Lung microvascular endothelial cell (primary cell): ENCODE measurements at places on chromosomes 4 and X.

- no peak for DNase-seq
Measured at GRCh38 chr4:161892951-161893350, 270.8 kb downstream of the FSTL5 start.

- DNase-seq = no peak
Measured at GRCh38 chr4:101933855-101934254, 143.3 kb downstream of the BANK1 start.

DNA sequence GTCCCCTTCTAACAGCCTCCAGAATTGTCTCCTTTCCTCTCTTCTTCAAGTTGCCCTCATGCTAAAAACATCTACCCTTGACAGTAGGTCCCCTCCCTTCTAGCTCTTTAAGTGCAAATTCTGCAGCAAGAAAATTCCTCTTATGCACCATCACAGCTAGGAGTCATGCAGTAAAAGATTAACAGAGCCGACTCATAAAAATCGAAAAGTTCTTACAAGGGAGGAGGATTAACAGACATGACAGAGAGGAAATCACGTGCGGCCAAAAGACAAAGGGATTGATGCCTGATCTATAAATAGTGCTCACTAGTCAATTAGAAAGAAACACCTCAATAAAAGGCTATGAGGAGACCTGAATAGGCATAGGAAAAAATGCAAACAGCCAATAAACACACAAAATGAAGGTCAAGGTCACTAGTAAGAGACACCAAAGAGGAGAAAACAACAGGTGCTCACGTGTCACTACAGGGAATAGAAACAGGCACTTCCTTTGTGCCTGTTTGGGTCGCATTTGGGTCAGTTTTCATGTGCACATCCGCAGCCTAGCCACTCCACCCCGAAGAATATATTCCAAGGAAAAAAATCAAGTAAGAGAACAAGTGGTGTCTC is 3.4 kb downstream of the RNF212 start:
- DNase-seq = no peak

- no peak for DNase-seq
Measured at GRCh38 chr4:152510349-152511147, 25.3 kb downstream of the FBXW7 start.

GRCh38 chr4:152780267-152780778 is 569 bp downstream of the ARFIP1 start:
- peak; percentile 14 for DNase-seq

DNA sequence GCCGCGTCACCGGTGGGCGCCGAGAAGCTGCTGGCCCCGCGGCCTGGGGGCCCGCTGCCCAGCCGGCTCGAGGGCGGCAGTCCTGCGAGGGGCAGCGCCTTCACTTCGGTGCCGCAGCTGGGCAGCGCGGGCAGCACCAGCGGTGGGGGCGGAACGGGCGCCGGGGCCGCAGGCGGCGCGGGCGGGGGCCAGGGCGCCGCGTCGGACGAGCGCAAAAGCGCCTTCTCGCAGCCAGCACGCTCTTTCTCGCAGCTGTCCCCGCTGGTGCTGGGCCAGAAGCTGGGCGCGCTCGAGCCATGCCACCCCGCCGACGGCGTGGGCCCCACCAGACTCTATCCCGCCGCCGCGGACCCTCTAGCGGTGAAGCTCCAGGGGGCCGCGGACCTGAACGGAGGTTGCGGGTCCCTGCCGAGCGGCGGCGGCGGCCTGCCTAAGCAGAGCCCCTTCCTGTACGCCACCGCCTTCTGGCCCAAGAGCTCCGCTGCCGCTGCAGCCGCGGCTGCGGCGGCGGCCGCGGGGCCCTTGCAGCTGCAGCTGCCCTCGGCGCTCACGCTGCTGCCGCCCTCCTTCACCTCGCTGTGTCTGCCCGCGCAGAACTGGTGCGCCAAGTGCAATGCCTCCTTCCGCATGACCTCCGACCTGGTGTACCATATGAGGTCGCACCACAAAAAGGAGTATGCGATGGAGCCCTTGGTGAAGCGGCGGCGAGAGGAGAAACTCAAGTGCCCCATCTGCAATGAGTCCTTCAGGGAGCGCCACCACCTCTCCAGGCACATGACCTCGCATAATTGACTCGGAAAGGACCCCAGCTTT is 5.6 kb downstream of the PRDM8 start:
- peak; percentile 27 for DNase-seq

- no peak for DNase-seq
Measured at GRCh38 chrX:9442056-9442455, 22.8 kb upstream of the TBL1X start.

DNA sequence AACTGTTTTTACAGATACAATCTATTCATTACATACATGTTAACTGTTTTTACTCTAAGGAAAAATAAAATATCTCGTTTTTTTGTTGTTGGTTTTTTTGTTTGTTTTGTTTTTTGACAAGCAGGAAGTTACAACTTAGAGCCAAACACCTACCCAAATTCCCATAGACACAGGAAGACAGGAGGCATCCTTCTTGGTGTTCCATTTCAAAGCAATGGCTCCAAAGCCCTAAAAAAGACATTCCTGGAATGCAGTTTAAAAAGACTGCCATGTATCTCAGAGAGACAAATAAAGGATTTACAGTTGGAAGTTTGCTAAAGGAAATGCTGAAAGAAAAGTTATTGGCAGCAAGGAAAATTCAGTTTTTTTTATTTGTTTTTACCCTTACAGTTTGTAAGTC is 16.7 kb downstream of the ETFDH start:
- DNase-seq = no peak

GRCh38 chr4:73257651-73258435 is 755 bp downstream of the ANKRD17 start:
- peak; percentile 67 for DNase-seq

- DNase-seq = peak; percentile 2
Measured at GRCh38 chrX:68307769-68308168, 125.5 kb downstream of the OPHN1 start.

DNA sequence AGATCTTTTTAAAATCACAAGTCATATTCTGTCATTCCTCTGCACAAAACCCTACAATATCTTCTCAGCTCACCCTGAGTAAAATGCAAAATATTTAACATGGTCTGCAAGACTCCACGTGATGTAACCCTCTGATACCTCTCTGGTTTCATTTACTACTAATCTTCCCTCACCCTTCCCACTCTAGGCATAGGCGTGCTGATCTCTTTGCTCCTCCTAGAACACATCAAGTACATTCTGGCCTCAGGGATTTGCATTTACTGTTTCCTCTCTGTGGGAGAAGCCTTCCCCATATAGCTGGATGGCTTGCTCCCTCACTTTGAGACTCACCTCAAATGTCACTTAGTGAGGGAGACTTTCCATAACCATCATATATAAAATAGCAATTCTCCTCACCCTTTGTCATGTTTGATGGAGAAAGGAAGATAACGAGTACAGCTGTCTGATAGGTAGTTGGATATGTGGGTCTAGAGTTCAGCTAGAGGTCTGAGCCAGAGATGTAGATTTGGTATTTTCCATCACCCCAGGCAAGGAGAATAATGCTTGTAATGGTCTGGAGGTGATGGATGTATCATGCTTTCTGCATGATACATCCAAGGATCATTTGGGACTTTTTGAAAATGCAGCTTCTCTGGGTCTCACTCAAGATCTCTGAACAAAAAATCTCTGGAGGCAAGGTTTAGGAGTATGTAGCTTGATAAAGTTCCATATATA is 123.9 kb upstream of the VAMP7 start:
- no peak for DNase-seq

GRCh38 chr4:80798082-80798481 is 232.4 kb upstream of the BMP3 start:
- DNase-seq = no peak

DNA sequence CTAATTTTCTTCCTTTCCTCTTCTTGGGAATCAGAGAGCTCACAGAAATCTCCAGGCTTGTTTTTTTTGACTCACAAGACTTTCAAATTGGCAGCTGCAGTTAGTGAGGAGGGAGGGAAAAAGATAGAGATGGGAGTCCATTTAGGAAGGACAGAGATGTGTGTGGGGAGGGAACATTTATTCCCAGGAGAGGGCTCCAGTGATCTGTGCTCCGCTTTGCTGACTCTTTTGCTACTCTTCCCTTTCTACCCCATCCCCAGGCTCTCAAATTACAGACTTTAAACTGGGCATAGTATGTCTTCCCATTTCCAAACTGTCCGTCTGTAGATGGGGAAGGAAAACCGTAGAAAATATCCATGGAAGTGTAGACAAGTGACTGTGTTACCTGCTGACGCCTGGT is 39.1 kb upstream of the UCP1 start:
- no peak for DNase-seq

DNA sequence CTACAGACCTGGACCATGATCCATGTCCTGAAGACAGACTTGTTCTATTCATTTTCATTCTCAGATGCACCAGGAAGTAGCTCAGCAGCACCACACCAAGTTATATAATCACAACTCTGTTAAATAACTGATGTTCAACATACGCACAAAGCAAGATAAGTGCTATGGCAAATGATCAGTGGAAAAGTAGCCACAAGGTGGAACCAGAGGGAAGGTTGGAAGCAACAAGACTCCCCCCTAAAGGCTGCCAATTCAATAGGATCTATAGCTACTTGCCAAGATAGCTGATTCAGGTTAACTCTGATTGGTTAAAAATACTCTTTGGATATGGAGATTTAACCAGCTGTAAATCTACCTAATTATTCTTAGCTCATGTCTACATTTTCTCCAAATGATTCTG is 23.7 kb upstream of the FAM47B start:
- DNase-seq = peak; percentile 50

GRCh38 chr4:120088507-120088906 is 21.9 kb upstream of the MAD2L1 start:
- DNase-seq = no peak

- no peak for DNase-seq
Measured at GRCh38 chr4:151689211-151689991, 71.4 kb downstream of the GATB start.

- no peak for DNase-seq
Measured at GRCh38 chr4:97103252-97103651, 1040.0 kb downstream of the STPG2 start.

DNA sequence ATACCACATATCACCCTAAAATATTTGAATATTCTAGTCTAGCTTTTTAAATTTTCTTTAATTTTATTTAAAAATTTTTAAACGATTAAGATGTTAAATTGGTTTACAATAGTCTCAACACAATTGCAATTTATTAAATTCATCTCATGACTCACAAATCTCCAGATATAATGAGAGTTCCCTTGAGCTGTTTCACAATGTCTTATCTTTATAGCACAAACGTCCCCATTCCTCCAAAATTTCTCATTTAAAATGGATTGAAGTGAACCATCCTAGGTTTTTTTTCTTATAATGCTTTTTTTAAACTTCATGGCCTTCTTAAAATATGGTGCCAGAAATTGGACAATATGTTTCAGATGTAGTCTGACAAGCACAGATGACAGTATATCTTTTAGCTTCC is 204.4 kb downstream of the GABRB1 start:
- no peak for DNase-seq

DNA sequence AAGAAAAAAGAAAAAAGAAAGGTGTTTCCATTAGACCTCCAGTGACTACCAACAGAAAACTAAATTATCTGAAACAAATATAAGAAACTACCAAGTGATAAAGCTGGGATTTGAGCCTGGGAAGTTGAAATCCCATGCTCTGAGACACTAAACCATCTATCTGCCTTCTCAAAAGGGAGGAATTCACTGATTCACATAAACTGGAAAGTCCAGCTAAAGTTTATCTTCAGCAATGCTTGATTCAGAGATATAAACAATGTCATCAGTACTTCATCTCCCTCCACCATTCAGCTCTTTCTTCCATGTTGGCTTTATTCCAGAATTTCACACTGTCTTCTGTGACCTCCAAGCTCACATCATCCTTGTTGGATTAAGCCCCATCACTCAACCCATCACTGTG is 96.3 kb downstream of the IQCM start:
- no peak for DNase-seq

- no peak for DNase-seq
Measured at GRCh38 chrX:40835526-40835925, 100.2 kb upstream of the MED14 start.

DNA sequence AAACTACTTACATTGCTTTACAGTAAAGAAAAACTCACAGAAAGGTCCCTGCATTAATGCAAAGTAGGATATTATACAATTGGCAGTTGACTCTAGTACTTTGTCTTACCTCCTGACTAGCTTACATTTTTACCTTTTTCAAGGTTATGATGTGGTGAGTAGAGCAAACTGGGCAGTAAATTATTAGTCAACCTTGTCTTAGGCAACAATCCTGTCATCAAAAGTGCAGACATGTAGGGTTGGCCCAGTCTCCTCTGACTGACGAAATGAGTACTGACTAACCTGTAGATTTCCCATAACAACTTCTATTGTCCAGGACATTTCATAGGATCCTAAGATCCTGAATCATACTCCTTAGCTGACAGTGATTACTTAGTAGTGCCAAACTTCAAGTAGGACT is 142.0 kb upstream of the NUDT6 start:
- DNase-seq = no peak

- peak; percentile 28 for DNase-seq
Measured at GRCh38 chrX:100409610-100410590, at the start of gene PCDH19. PCDH19 (minus strand) TSS chrX:100410273; CDS start chrX:100408597, 1,676 bp downstream.

DNA sequence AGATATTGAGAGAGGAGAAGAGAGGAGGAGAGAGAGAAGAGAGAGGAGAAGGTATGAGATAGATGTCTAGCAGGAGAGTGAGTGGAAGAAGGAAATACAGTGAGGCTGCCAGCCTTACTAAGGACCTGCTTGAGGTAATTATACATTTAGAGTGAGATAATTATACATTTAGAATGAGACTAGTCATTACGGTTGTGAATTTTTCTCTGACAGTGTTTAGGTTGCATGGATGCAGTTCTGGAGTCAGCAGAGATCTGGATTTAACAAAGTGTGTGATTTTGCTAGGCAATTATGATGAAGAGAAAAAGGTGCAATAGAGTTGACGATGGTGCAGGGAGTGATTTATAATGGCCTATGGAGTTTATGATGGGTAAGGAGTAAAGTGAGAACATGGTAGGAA is 187.1 kb upstream of the ARX start:
- no peak for DNase-seq

DNA sequence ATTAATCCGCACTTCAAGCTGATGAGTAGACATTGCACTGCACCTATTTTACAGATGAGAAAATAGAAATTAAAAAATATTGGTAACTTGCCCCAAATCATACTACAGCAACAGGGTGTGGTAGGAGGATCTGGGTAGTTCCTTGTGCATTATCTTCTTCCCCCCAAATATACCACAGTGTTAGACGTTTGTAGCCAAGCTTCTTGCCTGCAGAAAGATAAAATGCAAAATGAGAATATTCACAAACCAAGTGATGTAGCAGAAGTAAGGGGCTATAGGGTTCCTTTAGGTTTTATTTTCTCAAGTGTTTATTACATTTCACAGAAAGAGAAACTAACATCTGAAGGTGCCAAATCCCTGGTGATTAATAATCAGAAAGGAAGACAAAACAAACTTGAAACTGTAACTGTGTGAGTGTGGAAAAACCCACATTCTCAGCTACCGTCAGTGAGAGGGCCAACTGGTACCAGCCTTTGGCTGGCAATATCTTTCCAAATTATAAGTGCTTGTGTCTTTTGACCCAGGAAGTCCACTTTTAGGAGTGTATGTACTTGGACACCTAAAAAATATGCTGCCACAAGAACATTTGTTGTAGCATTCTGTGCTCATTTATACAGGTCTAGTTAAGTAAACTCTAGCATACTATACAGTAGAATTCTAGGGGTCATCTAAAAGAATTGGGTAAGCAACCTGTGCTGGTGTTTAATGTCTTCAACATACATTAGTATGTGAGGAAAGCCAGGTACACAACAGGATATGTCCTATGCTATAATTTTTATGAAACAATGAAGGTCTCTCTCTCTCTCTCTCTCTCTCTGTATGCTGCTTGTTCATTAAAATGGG is 6.7 kb upstream of the CD38 start:
- no peak for DNase-seq
